ENCODE measurements at places on chromosomes 12 and 14.

DNA sequence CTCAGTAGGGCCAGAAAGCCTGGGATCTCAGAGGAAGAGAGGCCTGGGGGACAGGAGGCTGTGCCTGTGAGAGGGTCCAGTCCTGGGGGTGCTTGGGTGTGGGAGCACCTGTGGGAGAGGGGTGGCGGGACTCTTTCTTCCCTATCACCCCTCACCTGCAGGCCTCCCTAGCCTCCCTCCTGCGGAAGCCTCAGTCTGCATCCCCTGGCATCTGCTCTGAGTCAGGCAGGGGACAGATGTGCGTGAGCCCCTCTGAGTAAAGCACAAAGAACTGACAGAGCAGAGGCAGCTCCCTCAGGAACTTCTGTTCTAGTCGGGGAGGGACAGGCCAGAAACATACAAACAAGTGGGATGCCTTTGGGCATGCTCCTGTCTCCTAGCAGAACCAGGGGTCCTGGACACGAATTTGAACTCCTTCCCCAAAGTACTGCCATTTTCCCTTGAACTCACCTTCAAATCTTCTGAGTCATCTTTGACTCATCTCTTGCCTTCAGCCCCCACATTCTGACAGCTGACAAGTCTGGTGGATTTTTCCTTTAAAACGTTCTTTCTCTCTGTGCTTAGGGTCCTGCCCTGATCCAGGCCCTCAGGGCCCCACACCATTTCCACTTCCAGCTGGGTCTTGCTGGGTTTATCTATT is 8.5 kb upstream of the HSP90AA1 start:
- DNase-seq = no peak

DNA sequence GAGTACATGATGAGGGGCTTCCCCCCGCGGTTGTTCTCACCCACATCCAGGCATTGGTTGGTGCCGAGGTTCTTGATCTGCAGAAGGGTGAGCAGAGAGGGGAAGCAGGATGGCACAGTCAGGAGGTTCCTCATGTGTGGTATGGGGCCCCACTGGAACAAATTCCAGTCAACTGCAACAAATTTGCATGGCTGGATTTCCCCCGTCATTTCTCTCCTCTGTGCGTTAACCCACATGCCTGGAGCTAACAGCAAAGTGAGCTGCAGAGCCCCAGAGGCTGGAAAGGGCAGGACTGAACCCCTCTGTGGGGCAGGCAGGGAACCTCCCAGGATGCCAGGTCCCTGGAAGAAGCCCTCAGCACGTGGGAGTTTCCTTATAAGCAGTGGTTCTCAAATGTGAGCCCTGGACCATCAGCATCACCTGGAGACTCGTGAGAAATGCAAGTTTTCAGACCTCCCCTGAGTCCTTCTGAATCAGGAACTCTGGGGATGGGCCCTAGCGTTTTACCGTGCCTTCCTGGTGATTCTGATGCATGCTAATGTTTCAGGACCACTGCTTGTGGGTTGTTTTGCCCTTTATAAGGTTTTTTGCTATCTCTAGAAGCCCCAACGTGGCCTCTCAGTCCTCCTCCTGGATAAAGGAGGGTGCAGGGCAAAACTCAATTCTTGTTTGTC is 11.0 kb upstream of the CELA1 start:
- no peak for DNase-seq

- no peak for DNase-seq
Measured at GRCh38 chr12:22935090-22935489, 310.1 kb downstream of the ETNK1 start.

- DNase-seq = no peak
Measured at GRCh38 chr12:114340231-114340630, 65.7 kb downstream of the TBX5 start.

DNA sequence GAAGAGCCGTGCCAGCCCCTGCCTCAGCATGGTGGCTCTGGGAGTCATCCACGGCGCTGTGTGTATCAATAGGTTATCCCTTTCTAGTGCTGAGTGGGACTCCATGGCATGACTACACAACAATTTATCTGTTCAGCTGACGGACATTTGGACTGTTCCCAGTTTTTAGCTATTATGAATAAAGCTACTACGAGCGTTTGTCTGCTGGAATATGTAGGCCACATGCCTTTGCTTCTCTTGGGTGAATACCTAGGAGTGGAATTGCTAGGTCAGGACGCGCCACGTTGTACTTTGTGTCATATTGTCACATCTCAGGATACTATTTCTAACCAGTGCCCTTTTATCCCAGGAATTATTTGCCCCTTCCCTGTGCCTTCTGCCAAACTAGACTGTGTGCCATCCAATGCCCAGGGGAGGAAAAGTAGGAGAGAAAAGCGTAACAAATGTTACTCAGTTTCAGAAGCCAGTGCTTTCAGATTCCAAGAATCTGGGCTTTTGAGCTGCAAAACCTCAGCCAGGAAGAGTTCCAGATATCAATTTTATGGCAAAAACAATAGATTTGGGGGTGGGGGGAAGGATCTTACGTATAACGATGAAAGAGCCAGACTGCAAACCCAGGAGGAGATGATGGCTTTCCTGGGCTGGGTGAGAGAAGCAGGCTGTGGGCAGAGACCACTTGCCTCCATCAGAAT is 62.5 kb upstream of the NCOR2 start:
- no peak for DNase-seq

DNA sequence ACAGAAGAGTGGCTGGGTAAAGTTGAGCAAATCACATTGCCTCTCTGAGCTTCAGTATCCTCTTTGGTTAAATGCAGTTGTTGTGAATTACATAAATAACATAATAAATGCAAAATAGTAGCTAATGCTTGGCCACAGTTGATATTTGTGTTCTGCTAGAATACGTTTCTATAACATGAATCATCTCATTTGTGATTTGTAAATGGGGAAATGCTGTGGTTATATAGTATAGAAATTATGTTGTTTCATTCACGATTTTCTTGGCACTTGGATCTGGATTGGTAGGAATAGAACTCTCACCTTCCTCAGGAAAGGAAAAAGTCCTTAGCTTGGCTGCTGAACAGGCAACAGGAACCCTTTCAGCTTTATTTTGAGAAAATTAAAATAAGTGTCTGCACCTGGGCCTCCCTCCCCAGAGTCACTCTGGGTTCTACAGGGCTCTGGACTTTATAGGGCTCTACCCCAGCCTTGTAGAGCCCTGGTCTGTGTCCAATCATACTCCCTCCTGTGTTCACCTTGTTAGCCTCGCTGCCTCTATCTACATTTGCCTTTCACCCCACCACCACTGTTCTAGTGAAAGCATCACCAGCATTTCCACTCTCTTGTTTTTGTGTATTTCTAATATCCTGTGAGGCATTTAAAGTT is 107.7 kb upstream of the BCAT1 start:
- no peak for DNase-seq

GRCh38 chr12:2548081-2548480 is 246.7 kb upstream of the FKBP4 start:
- DNase-seq = no peak

GRCh38 chr12:22994316-22994675 is 369.3 kb downstream of the ETNK1 start:
- no peak for DNase-seq

DNA sequence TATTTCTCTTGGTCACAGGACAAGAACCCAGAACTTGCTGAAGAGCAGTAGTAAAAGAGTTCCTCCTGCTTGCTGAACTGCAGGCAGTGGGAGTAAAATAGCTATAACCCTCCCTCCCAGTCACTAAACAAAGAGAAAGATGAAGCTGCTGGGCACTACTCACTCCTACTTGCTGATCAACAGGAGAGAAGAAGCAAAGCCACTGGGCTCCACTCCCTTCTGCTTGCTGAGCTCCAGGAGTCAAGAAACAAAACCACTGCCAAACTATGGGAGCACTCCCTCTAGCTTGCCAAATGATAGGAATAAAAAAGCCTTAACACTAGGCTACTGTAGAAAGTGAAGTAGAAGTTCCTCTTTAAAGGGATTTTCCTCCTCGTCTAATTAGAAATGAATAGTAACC is 155.3 kb downstream of the RASSF9 start:
- DNase-seq = no peak

DNA sequence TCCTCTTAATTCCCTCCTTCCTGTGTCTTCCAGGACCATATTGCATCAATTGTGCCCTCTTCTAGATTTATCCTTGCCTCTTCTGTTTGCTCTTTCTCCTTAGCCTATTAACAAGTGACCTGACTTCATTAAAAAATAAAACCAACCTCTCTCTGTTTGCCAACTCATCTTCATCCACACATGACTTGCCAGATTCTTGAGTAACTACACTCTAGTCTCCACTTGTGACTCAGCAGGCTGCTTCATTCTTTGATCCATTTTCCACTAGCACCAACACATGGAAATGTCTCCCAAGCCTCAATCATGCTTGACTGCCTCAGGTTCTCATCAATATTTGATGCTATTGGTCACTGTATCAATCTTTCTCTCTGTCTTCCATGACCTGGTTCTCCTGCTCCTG is 492.4 kb upstream of the TMPO start:
- DNase-seq = no peak
